T-helper 17 cell (primary cell): ENCODE measurements at places on chromosomes 7 and 10. TPM values are rescaled to one million over a fixed set of nuclear protein-coding genes. Genes with fewer than 3 reads are reported as not detected.

ZC3HAV1L gene
- total RNA-seq = 6.9 TPM

EIF5AL1 gene
- total RNA-seq = 0.12 TPM

CPA5 gene
- total RNA-seq = 2.5 TPM

LEP gene
- total RNA-seq = not detected

NPY4R gene
- not detected for total RNA-seq

RTKN2 gene
- total RNA-seq = 3.8 TPM

NPFFR1 gene
- total RNA-seq = not detected

SUN3 gene
- total RNA-seq = not detected

NRG3 gene
- not detected for total RNA-seq

OR2A1 gene
- total RNA-seq = not detected

CFAP43 gene
- not detected for total RNA-seq

KIF11 gene
- 1.3 TPM for total RNA-seq

PLA2G12B gene
- total RNA-seq = not detected

CDNF gene
- 0.62 TPM for total RNA-seq

CFAP69 gene
- total RNA-seq = 0.60 TPM

TRPV5 gene
- total RNA-seq = not detected

GDF2 gene
- total RNA-seq = not detected

INPP5A gene
- 17.6 TPM for total RNA-seq

ZMIZ2 gene
- total RNA-seq = 171 TPM

NPC1L1 gene
- total RNA-seq = 0.08 TPM
